Jurkat, Clone E6-1 (cell line): ENCODE measurements at places on chromosomes 3 and 15.

GRCh38 chr15:41888662-41889253, 5.1 kb downstream of the SPTBN5 start:
- no peak for DNase-seq

DNA sequence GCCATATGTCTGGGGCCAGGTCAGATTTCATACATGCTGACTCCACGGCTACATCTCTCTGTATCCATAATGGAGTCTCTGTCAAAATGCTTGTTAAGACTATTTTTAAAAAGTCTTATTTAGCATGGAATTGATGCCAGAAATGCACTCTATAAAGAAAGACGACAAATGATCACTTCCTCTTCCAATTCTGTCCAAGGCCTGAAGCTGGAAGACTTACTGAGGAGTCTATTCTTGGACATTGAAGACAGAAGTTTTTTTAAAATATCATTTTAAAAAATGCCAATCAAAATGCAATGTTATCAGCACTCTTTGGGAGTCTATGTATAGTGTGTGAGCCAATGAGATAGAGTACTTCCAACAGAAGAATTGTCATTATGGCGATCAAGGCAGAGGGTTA, 27.9 kb upstream of the NMNAT3 start:
- no peak for DNase-seq

- DNase-seq: peak; percentile 4
Observed at GRCh38 chr3:190701096-190701532, 161.4 kb downstream of the GMNC start.

DNA sequence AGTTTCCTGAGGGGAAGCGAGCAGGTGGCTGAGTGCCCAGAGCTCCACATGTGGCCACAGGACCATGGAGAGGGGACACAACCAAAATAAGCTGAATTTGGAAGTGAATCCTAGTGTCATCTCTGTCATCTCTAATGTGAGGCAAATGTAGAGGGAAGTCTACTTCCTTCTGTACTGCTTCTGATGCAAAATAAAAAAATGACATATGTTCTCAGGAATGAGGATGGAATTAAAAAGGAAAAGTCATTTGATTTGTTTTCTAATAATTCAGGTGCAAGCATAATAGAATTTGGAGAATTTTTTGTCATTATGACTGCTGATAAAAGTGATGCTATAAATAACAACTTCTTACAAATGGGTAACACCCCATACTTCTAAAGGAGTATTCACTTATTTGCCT, 59.5 kb upstream of the POU1F1 start:
- DNase-seq: no peak

- no peak for DNase-seq
Observed at GRCh38 chr3:100753846-100754245, 44.6 kb downstream of the TFG start.

DNA sequence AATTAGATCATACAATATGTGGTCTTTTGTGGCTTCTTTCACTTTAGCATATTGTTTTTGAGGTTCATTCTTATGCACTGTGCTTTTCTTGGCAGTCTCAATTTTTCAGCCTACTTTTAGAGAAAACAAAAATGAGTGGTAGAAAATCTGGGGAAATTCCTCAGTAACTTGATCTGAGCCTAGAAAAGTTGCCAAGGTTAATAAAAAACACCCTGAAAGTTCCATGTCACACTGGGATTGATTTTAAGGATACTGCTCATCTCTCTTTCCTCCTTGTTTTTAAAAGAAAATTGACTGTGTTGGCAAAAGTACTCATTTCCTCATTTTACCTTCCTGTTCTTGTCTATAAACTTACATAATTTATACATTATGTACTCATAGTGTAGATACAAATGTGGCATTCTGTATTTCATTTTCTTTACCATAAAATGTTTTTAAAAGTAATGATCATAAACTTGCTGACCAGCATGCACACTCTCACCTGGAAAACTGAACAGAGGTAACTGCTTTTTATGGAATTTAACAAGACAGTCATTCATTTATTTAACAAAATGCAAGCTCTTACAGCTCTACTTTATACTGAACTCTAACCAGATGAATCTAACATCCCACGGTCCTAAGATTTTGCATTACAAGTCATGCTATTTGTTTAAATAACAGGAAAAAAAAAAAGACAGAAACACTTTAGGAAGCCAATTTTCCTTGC, 28.6 kb upstream of the SH3BP5 start:
- DNase-seq: no peak

DNA sequence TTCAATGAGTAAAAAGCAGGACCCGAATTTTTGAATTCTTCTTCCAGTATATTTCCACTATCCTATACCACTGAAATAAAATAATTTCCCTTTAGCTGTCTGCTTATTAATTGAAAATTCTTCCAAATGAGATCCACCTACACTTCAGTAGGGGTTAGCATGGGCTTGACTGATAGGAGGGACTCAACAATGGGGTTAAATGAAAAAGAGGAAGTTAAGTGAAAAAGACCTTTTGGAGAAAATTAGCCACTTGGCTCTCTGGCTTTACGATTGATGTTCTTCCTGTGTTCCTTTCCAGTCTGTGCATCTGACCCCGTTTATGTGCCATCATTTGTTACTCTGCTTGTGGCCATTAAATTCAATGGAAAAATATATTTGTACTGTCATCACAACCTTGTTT, 54.0 kb upstream of the GCNT3 start:
- DNase-seq: no peak

DNA sequence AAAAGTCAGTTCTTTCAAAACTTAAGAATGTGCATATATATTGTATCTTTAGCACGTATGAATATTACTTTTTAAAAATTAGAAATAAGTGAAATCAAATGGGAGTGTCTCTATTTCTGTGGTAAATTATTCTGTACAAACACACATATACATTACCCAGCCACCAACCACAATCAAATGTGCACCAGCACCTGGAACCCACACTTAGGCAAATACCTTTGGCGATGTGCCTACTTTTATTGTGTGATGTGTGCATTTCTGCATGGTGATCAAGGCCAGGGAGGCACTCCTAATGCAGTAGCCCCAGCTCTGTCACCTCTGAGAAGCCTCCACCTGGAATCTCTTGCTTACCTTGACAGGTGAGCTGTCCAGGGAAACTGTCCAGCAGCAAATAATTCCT, 76.9 kb downstream of the PIK3R4 start:
- peak; percentile 20 for DNase-seq

DNA sequence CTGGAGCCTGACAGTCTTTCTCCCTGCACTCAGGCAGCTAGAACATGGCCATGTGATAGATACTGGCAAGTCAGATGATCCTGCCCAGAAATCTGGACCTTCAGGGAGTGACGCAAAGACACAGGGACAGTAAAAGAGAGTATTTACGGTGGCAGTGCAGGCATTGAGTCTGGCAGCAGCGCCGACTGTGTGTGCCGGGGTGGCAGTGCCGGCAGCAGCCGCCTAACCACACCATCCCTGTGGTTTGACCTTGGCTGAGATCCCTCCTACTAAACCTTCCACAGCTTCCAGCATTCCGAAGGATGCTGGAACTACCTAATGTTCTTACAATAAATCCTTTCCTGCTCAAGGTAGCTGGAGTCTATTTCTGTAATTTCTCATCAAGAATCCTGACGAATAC, 4.6 kb upstream of the TSPAN3 start:
- no peak for DNase-seq

DNA sequence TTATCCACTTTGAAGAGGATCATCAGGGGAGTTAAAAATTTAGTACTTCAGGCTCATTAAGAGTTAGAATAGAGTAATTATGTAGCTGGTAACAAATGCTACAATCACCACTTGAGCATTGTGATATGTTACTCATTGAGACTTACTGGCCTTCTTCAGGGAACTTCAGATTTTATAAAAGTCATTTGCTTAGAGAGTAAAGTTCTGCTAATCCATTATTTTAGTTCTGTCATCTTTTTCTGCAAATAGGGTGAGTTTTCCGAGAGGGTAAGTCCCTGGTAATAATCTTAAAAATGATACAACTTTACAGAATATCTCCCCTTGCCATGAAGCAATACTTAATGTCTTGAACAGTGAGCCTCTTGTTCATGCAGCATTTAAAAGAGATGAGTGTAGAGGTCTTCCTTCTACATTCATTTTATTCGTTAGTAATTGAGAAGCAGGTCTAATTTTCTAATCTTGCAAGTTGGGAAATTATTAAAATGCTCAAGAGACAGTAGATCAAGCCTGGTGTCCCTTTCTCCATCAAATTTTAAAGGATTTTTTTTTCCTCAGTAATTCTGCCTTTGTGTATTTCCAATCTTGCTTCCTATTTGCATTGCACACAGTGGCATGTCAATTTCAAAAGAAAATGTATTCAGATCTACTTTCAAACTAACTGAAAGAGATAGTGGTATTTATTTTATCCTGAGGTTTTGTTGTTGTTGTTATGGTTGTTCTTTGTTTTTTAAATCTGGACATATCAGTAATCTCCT, 52.6 kb downstream of the MBNL1 start:
- no peak for DNase-seq

- peak; percentile 91 for DNase-seq
Observed at GRCh38 chr3:11290743-11291680, 18.8 kb downstream of the ATG7 start.

GRCh38 chr3:10926811-10927521, 65.6 kb upstream of the SLC6A1 start:
- DNase-seq: no peak

DNA sequence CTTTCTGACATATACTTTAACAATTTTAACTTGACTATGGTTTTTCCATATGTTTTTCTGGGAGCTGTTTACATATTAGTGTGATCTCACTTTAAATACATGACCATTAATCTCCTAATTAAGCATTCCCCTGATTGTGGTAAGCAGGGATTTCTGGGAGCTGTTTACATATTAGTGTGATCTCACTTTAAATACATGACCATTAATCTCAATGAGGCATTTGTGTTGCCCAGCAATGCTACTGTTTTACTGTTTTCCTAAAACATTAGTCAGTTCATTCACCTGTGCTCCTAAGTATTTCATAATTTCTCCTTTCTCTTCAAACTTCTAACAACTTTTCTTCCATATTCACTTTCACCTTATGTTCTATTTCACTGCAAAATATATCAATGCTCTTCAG, 3.6 kb upstream of the GRAMD1C start:
- DNase-seq: no peak

GRCh38 chr3:189962466-189962865, 158.2 kb downstream of the P3H2 start:
- DNase-seq: no peak

GRCh38 chr3:188236271-188236670, 82.3 kb downstream of the LPP start:
- DNase-seq: no peak
